ENCODE measurements at places on chromosomes 6 and 20.

- no peak for DNase-seq
Measured at GRCh38 chr6:158825038-158825950, 6.1 kb upstream of the EZR start.

GRCh38 chr6:150255840-150256239 lies 113.0 kb upstream of the IYD start:
- DNase-seq: no peak

DNA sequence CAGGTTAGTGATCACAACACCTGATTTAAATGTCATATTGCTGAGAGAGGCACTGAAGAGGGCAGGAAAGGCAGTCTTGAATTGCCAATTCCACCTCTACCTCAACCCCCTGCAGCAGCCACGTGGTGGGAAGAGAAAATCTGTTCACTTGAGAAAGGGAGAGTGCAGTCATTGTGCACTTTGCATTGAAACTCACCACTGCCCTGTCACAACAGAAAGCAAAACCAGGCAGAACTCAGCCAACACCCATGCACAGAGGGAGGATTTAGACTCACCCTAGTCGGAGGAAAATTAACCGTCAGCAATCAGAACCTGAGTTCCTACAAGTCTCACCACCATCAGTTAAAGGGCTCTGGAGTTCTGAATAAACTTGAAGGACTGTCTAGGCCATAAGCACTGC lies 1040.2 kb downstream of the HACE1 start:
- DNase-seq: no peak

- no peak for DNase-seq
Measured at GRCh38 chr20:53493311-53493857, 100.3 kb downstream of the ZNF217 start.

DNA sequence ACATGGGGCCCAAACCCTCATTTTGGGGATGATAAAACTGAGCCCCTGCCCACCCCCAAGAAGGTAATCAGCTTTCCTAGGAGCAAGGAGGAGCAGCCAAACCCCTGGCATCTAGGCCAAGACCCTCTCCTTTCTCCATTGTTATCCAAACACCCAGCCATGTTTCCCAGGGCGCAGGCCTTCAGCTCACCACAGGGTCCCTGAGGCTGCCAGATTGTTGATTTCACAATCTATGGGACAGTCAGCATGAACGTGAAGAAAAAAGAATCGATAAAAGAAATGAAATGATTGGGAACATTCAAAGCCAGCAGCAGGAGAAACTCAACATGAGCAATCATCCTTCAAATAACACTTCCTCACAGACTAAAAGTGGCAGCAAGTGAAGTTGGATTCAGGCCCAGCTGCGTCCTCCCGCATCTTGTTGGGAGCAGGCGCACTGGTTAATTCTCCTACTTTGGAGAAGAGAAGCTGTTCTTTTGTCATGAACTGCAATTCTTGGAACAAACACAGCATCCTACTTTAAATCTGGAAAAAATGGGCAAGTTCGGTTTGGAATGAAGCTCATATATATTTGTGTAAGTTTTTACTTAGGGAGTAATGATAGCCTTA lies 241.8 kb upstream of the PRDM1 start:
- DNase-seq: no peak

- no peak for DNase-seq
Measured at GRCh38 chr20:41234546-41234945, 83.0 kb downstream of the ZHX3 start.
